ENCODE measurements at places on chromosomes 2 and 18.

- DNase-seq, result no peak
Observed at GRCh38 chr18:40651163-40651562, 1303.9 kb upstream of the PIK3C3 start.

GRCh38 chr18:8106603-8107002 is 502.6 kb upstream of the RAB12 start:
- no peak for DNase-seq

- DNase-seq, result no peak
Observed at GRCh38 chr18:48743886-48744285, 205.1 kb downstream of the CTIF start.

- no peak for DNase-seq
Observed at GRCh38 chr2:236402033-236402790, 138.0 kb upstream of the ASB18 start.

GRCh38 chr2:10520154-10520553 is 72.0 kb upstream of the ODC1 start:
- no peak for DNase-seq

GRCh38 chr2:112891385-112891831 is 19.6 kb upstream of the IL37 start:
- no peak for DNase-seq
